Osteoblast (primary cell): ENCODE measurements at places on chromosomes 7 and 10. TPM values are rescaled to one million over a fixed set of nuclear protein-coding genes. Genes with fewer than 3 reads are reported as not detected.

DNA sequence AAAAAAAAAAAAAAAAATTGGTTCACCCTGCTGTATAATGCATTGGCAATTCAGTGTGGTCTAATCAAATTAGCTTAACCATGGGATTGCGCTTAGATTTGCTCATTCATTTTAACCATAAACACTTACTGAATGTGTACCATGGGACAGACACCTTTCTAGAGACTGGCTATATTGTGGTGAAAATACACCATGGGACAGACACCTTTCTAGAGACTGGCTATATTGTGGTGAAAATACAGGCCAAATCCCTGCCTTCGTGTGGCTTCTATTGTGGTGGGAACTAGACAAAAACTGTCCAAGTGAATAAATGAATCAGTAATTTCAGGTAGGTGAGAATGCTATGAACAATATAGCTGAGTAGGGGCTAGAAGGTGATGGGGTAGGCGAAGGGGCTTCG is 10.2 kb upstream of the REPIN1 start:
- DNase-seq, result no peak

GRCh38 chr7:141686670-141687069 is 15.3 kb downstream of the DENND11 start:
- no peak for DNase-seq

The NFE2L3 gene
- total RNA-seq, result 0.59 and 1.4 TPM in 2 replicates

DNA sequence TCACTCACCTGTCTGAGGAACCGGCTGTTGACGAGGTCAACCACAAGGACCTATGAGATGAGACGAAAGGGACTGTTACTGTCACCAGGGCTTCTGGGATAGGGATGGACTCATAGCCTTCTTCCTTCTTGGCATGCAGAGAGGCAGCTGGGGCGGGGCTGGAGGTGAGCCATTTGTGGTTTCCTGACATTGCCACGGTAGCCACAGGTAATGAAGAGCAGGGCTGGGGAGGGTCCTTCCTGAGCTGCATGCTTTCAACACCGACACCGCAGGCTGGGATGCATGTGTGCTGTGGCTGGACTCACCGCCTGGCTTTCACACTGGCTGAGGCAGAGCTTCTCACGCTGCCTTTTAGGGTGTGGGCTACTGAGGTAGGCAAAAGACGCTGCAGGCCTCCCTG is 46.4 kb upstream of the MKRN1 start:
- DNase-seq, result no peak

The OR9A2 gene
- not detected in 2 replicates for total RNA-seq

GRCh38 chr10:29643771-29644501 is 9.2 kb upstream of the SVIL start:
- peak; percentile 22 for DNase-seq

DNA sequence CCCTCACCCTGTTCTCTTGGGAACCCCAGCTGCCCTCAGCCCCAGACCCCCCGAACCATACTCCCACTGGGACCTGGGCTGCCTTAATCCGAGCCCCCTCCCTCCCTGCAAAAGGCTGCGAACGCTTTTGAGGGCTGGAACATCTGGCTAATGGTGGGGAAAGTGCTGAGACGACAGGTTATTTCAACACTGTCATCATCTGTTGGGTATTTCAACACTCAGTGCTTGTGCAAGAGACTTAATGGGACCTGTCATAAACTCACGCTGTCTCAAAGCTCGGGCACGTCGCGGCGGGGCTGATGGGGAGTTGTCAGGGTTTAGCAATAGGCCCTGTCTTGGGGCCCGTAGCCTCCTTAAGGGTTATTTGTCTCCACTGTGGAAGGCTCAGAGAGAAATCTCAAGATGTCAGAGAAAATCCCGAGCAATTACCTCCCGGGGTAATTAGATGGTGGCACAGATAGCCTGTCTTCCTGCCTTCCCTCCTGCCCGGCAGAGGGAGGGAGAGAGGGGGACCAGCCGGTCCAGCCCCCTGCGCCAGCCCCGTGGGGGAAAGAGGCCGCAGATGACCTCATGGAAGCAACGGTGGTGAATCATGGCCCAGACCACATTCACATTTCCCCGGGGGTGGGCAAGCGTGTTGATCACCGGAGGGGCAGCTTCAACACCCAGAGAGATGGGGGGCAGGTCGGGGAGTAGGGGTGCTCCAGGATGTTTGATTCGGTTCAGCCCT is 88.7 kb upstream of the MYL10 start:
- DNase-seq, result peak; percentile 98

DNA sequence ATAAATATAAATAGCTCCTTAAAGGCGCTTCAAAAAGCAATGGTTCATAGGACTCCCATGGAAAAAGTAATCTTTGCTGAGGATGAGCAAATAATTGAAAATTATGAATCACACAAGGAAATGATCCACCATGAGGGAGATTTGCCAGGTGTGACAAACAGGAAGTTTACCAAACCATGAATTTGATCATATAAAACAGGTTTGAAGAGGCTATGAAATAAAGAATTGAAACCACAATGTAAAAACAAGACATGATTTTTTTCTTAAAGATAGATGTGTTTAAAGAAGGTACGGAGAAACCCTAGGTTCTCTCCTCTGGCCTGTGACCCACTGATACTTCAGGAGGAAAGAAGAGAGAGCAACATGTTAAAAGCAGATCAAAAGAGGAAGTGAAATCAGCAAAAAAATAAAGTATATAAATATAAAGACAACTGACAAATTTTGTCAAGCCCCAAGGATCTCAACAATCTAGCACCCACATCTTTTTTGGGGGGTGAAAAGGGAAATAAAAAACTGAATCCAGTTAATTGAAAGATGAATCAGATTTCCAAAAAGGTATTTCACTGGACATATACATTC is 111.3 kb upstream of the ASAH2 start:
- no peak for DNase-seq

DNA sequence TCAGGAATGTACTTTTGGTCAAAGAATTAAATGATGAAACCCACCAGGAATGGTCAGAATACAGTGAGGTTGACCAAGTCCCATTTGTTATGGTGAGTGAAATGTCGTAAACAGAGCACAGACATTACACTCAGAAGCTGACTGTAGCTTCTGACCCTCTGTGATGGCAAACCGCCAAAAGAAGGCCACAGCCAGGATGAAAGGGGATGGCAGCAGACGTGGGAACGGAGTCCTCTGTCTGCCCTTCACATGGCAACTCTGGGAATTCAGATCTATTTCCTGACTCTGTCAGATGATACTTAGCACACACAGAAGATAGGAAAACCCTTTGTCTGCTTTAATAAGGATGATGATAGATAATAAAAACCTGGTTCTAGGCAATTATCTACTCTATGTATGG is 757.1 kb downstream of the SORCS3 start:
- no peak for DNase-seq

GRCh38 chr10:76550806-76551205 is 1086.8 kb downstream of the KCNMA1 start:
- peak; percentile 79 for DNase-seq

DNA sequence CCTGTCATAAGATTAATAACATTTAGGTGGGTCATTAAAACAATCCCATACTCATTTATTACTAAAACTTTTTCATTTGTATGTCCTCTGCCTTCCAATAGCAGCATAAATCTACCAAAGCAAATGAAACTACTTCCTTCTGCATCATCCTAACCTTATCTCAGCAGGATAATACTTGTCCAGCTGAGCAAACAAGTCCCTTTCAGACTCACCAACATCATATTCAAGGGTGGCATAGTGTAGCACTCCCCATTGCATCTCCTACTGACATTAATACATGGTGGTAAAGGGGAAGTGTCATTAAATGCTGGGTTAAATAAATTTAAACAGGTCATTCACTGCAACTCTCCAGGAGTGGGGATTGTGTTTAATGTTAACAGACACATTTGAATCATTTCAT is 3.4 kb upstream of the MINDY3 start:
- DNase-seq, result no peak

DNA sequence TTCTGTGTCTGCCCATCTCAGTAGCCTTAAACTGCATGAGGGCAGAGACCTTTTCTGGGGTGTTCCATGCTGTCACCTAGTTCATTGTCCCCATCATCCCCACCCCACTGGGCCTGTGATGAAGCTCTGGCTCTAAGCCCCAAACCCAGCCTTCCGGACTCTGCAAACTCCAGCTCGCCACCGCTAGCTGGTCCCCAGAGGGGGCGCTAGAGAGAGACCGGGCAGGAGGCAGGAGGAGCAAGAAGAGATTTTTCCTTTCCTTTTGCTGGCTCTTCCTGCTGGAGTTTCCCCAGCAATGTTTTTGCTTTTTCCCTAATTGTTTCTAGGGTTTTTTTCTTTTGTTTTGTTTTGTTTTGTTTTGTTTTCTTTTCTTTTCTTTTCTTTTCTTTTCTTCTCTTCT is 234.4 kb downstream of the TEX36 start:
- DNase-seq, result no peak

The TMEM236 gene
- under 0.01 TPM in 2 replicates for total RNA-seq

DNA sequence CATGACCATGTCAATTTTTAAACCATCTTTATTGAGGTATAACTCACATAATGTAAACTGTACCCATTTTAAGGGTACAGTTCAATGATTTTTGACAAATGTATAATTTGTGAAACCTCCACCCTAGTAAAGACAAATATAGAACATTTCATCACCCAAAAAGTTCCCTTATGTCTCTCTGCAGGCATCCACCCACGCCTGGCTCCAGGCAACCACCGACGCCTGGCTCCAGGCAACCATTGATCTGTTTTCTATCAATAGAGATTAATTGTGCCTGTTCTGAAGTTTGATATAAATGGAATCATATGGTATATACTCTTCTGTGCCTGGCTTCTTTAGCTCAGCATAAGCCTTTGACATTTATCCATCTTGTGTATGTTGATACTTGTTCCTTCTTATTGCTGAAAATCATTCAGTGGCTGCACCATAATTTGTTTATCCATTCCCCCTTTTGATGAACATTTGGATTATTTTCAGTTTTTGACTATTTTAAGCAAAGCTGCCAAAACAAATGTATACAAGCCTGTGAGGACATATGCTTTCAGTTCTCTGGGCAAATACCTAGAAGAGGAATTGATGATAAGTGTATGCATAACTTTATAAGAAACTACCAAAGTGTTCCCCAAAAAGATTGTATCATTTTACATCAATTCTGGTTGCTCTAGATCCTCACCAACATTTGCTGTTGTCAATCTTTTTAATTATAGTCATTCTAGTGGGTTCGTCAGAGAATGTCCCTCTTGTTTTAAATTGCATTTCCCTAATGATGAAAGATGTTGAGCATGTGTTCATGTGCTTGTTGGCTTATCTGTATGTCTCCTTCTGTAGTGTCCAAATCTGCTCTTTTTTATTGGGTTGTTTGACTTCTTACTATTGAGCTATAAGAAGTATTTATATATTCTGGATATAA is 55.7 kb upstream of the HECTD2 start:
- DNase-seq, result no peak

The GNGT1 gene
- total RNA-seq, result not detected in 2 replicates

- DNase-seq, result no peak
Measured at GRCh38 chr7:127666602-127667001, 14.6 kb downstream of the SND1 start.

DNA sequence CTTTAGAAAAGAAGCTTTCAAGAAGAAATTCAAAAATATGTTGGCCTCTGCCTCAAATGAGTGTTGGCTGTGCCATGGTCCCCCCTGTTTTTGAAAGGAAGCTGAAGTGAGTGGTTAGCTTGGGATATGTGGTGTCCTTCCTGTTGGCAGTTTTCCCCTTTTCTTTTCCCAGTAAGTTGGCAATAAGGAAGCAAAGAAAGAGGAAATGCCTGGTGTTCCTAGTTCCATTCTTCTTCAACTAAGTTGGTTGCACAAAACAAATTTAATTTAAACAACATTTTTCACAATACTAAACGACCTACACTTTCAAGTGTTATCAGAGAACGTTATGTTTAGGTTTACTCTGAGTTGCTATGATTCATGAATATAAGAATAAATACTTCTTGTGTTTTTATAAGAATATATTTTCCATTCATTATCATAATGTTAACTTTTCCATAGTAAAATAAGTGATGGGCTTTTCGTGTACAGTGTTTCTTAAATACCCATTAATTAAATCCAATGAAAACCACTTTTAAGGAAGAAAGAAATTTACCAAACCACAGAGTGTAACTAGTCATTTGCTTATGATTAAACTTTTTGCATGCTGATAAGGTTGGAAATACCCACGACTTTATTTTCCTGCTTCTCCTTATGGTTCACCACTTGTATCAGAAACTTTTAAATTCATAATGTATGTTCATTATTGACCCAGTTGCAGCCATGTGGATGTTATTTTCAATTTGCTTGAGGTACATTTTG is 7.7 kb downstream of the HDAC9 start:
- no peak for DNase-seq

GRCh38 chr10:37667736-37668135 is 189.7 kb downstream of the ZNF248 start:
- DNase-seq, result no peak

DNA sequence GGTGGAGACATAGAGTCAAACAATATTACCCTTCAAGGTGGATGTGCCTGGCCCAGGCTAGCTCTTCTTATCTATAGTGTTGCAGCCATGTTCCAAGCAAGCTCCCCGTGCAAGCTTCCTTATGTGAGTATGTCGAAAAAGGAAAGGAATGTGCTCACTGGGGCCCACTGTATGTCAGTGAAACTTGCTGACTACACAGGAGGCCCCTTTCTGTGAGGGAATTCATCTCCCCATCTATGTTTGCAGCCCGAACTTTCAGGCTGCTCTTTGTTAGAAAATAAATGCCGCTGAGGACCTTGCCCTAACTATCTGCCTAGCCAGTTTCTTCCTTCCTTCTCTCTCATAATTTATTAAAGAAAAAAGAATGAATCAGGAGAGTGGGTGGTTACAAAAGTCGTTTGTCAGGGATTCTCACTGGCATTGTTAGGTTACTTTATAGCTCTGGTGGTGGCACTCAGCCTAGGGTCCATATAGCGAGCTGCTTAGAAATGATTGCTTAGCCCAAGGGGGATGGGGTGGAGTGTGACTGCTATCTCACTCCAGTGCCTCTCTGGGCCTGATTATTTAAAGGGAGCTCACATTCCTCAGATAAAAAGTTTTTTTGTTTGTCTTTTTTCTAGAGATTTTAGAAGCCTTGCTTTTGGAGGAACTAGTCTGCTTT is 302.1 kb downstream of the ABCA13 start:
- DNase-seq, result no peak

- no peak for DNase-seq
Measured at GRCh38 chr7:140214075-140214684, 37.4 kb upstream of the KDM7A start.

DNA sequence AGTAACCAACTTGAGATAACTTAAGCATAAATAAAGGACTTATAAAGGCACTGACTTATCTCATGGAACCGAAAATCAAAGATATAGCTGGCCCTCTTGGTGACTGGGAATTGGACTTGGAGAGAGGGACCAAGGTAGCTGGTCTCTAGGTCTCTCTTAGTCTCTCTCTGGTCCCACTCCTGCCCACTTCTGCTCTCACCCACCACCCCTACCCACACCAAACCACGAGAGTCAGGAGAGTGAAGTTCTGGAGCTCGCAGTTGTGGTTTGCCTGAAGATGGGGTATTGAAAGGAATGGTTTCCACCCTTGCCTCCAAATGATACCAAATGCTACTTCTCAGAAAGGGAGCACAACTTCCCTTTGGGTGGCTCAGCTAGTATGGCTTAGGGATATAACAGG is 216.3 kb downstream of the LRMDA start:
- no peak for DNase-seq

The ADRA2A gene
- 0.29 and 0.72 TPM in 2 replicates for total RNA-seq

GRCh38 chr10:116198676-116199035 is 74.3 kb downstream of the GFRA1 start:
- no peak for DNase-seq

The ACSM6 gene
- not detected in 2 replicates for total RNA-seq

GRCh38 chr10:24669285-24669852 is 54.3 kb downstream of the ARHGAP21 start:
- DNase-seq, result no peak
